ENCODE measurements at places on chromosomes 6 and 20.

GRCh38 chr6:146287691-146288369, 255.8 kb upstream of the RAB32 start:
- peak; percentile 82 for DNase-seq

DNA sequence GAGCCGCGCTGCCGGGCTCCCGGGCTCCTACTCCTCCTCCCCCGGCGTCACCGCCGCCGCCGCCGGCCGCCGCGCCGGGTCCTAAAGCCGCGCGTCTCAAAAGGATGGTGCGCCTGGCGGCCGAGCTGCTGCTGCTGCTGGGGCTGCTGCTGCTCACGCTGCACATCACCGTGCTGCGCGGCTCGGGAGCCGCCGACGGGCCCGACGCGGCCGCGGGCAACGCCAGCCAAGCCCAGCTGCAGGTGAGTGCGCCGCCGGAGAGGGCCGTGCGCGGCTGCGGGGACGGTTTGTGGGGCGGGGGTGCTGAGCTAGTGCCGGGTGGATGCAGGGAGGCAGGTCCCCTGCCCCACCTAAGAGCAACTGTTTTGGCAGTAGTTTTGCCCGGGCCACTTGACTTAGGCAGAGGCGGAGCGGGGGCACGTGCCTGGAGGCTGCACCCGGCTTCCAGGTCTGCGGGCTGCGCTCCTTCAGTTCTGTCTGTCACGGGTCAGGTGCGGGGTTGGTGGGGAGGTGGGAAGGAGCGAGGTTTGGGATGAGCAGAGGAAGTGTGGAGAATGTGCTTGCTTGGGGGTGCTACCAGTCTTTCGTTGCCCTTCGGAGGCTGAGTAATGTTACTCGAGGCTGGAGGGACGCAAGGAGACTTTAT, 722 bp downstream of the ISM1 start:
- DNase-seq, result peak; percentile 76

- no peak for DNase-seq
These were observed 8.5 kb downstream of the GRIK2 start for GRCh38 chr6:101401792-101402621.

DNA sequence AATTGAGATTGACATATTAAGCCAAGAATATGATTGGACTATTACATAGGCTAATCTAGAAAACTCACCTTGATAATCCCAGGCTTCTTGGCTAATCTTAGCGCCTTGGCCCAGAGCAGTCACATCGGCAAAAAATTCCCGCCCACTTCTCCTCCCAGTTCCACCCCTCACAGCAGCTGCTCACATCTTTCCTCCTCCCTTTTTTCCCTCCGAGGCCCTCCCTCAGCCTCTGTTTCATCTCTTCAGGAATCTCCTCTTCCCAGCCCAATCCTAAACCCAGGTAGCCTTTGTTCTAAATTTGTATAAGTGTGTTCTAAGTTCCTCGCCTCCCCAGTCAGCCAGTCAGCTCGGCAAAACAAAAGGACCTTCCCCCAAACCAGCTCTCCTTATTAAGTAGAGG, 184.3 kb downstream of the PRKN start:
- DNase-seq, result no peak

- no peak for DNase-seq
These were observed 5.6 kb downstream of the NR2E1 start for GRCh38 chr6:108171291-108171917.

DNA sequence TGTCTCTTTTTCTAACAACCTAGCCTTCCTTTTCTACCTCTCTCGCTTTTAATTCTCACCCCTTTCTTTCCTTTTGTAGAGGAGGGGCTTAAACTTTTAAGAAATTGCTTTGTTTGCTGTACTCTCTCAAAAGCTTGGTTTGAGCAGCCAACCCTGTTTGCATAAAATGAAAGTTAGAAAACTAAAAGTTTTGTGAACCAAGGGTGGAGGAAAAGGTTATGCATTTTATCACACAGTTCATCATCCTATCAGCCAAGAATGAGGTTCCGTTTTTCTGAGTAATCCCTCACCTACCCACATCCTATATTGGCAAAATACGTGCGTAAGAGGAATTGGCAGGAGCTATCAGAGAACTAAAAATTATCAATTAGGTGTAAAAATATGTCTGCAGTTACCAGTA, 42.8 kb upstream of the LOC128125822 start:
- DNase-seq, result peak; percentile 49

DNA sequence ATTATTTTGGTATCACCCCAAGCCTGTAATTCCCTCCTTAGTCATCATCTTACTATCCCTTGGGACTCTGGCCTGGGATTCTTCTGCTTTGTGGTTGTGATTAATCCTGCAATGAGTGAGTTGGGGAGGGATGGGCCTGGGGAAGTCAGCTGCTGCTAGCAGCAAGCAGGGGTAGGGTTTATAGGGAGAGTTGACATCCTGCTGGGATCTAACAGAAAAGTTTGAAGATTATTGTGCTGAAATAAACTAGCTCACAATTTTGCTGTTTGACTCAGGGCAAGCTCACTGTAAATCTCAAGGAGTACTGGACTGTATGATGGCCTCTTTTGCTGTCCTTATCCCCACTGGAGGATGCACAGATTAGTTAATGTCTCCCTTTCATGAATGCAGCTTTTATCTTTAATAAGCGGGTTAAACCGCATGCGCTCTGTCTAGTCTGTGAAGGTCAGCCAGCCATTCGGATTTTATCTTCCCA, 83.4 kb downstream of the JARID2 start:
- peak; percentile 51 for DNase-seq

DNA sequence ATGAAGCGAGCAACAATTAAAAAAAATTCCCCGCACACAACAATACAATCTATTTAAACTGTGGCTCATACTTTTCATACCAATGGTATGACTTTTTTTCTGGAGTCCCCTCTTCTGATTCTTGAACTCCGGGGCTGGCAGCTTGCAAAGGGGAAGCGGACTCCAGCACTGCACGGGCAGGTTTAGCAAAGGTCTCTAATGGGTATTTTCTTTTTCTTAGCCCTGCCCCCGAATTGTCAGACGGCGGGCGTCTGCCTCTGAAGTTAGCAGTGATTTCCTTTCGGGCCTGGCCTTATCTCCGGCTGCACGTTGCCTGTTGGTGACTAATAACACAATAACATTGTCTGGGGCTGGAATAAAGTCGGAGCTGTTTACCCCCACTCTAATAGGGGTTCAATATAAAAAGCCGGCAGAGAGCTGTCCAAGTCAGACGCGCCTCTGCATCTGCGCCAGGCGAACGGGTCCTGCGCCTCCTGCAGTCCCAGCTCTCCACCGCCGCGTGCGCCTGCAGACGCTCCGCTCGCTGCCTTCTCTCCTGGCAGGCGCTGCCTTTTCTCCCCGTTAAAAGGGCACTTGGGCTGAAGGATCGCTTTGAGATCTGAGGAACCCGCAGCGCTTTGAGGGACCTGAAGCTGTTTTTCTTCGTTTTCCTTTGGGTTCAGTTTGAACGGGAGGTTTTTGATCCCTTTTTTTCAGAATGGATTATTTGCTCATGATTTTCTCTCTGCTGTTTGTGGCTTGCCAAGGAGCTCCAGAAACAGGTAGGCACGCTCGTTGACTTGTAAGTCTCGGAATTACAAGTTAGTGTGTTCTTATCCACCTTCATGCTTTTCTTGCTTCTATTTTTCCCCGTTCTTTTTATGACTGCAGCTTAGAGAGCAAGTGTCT, at the start of gene EDN1:
Gene EDN1 (plus strand): TSS at position 429 of the 888 bp plus-strand sequence. CDS start 269 bp downstream, at position 698.
- DNase-seq, result peak; percentile 79

DNA sequence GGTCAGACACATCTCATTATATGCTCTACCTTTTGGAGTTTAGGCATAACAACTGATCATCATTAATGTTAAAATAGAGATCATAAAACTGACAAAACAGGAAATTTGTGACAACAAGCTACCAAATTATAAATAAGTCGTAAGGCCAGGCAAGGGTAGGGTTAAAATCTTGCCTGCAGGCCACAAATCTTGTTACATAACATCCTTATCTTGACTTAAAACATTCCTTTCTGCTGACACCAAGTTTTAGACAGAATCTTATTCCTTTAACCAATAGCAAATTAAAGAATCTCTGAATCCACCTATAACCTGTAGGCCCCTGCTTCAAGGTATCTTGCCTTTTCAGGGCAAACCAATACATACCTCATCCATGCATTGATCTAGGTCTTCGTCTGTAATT, 32.5 kb upstream of the NKAIN2 start:
- DNase-seq, result peak; percentile 14

DNA sequence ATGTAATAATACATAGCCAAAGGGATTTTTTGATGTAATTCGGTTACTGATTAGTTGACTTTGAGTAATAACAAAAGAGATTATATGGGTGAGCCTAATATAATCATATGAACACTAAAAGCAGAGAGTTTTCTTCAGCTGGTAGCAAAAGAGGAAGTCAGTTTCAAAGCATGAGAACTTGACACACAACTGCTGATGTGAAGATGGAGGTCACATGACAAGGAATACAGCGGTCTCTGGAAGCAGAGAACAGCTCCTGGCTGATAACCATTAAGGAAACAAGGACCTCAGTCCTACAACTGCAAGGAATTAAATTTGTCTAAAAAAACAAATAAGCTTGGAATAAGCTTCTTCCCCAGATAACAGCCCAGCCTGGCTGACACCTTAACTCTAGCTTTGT, 154.5 kb upstream of the PRND start:
- peak; percentile 57 for DNase-seq

GRCh38 chr20:57346477-57346876, 4.6 kb upstream of the RAE1 start:
- peak; percentile 84 for DNase-seq

GRCh38 chr6:37207903-37208456, 38.0 kb downstream of the PIM1 start:
- DNase-seq, result peak; percentile 97

GRCh38 chr6:118697554-118697953, 46.2 kb upstream of the CEP85L start:
- DNase-seq, result peak; percentile 15

DNA sequence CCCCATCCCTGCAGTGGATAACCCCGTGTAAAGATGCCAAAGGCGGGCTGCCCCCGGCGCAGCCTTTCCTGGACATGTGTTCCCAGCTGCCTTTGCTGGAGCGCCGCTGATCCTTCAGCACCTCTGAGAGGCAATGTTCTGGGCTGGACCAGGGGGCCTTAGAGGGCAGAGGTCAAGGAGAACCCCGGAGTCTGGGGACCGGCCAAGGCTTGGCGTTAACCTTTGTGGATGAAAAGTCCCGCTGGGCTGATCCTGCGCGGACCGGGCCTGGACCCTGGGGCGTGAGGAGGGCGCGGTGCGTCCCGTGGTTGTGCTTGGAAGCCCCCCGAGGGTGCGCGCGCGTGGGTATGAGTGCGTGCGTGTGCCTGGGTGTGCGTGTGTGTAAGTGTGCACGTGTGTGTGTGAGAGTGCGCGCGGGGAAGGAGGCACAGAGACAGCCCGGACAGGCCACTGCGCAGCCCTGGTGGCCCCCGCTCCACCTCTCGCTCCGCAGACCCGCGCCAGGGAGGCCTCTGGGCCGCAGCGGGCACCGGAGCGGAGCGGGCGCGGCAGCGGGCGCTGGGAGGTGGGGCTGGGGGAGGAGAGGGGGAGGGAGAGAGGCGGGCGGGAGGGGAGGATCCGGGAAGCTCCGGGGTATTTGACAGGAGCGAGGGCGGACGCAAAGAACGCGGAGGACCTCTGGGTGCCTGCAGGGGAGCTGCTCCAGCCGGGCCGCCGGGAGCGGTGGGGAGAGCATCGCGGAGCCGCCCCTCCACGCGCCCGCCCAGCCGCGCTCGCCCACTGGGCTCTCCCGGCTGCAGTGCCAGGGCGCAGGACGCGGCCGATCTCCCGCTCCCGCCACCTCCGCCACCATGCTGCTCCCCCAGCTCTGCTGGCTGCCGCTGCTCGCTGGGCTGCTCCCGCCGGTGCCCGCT, at the start of gene SMOC2:
Gene SMOC2 (plus strand): TSS at position 665 of the 914 bp plus-strand sequence. CDS start 187 bp downstream, at position 852.
- DNase-seq, result no peak

DNA sequence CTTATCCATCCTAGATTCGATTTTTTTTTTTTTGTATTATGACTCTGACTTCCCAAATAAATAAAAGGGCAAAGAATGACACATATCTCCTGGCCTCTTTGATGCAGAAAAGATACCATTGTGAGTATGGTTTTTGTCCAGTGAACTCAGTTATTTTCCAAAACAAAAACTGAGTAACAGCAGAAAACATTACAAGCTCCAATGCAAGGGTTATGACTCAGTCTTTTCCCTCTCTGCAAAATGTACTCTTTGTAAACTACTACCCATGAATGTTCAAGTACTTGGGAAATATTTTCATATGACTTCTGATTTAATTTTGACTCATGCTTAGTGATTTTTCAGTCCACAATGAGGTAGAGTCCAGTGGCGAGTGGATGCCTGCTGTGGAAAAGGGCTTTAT, 355.3 kb downstream of the RNF144B start:
- no peak for DNase-seq

DNA sequence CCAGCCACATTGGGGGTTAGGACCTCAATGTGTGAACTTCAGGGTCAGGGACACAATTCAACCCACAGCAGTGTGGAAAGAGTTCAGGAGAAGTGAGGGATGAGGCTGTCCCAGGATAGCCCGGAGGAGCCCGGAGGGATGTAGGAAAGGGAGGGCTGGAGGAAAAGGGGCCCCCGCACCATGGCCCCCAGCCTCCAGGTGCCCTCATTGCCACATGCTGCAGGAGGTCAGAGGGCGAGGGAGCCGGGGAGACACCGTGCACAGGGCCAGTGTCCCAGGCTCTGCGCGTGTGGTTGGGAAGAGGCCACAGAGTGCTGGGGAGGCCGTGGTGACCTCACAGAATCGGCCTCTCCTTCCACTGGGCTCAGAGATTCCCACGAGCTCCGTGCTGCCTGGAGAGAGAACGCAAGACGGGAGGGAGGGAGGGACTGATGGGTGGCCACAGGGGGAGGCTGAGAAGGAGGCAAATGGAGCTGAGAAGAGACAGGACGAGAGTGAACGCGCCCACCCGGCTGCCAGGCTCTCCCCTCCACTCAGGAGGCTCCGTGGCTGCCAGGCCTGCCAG, 215.1 kb downstream of the DLL1 start:
- no peak for DNase-seq

DNA sequence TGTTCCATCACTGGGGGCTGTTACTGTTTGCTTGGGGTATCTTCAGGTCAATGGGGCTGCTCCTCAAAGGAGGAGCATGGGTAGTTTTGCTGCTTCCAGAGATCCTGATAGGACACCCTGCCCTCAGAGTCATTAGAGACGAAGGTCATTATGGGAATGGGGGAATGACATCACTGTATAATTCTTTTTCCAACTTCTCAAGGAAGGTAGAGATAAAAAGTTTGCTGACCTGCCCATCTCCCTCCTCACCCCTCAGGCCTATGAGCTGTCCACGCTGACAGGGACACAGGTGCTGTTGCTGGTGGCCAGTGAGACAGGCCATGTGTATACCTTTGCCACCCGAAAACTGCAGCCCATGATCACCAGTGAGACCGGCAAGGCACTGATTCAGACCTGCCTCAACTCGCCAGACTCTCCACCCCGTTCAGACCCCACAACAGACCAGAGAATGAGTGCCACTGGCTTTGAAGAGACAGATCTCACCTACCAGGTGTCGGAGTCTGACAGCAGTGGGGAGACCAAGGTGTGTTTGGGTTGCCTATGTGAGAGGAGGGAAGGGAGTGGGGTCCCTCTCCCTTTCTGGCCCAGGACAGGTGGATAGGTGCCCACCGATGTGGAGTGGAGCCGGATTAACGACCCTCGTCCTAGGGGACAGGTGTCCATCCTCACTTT, 2.7 kb downstream of the SRF start:
- no peak for DNase-seq

GRCh38 chr6:118514689-118515088, 33.4 kb upstream of the PLN start:
- DNase-seq, result no peak

GRCh38 chr6:15818044-15818443, 155.2 kb upstream of the DTNBP1 start:
- DNase-seq, result no peak
